ENCODE measurements at places on chromosomes 5 and 9.
A peak's percentile ranks its signal among the peaks of the same experiment; 100 is the strongest.

DNA sequence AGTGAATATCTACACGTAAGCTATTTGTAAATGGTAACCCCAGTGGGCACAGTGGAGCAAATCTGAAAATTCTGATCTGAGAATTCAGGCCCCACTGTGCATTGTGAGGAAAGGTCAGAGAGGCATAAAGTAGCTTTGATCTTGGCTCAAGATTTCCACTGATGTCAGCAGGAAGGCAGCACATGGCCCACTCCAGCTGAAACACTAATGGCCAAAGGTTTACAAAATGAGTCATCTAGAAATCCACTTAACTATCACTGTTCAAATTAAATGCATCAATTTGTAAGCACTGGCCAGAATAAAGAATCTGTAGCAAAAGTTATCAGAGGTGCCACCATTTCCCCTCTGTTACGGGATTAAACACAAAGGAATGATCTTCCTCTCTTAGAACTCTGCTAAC lies 191.6 kb downstream of the C9orf152 start:
- DNase-seq = no peak

GRCh38 chr5:169079697-169080096 lies 221.2 kb downstream of the SLIT3 start:
- no peak for DNase-seq

- DNase-seq = no peak
These were observed 300.5 kb upstream of the CTNND2 start for GRCh38 chr5:12204761-12205160.

GRCh38 chr9:133632806-133633680 lies 3.1 kb upstream of the DBH start:
- DNase-seq = no peak

GRCh38 chr5:61589946-61590345 lies 257.9 kb downstream of the ZSWIM6 start:
- no peak for DNase-seq

- no peak for DNase-seq
These were observed 13.0 kb downstream of the TNIP1 start for GRCh38 chr5:151067632-151068432.

GRCh38 chr9:93488244-93488643 lies 34.9 kb upstream of the FAM120AOS start:
- DNase-seq = no peak

- DNase-seq = no peak
These were observed 11.1 kb downstream of the CNTFR start for GRCh38 chr9:34578241-34579103.

GRCh38 chr5:179422213-179422855 lies 77.1 kb upstream of the ADAMTS2 start:
- no peak for DNase-seq

DNA sequence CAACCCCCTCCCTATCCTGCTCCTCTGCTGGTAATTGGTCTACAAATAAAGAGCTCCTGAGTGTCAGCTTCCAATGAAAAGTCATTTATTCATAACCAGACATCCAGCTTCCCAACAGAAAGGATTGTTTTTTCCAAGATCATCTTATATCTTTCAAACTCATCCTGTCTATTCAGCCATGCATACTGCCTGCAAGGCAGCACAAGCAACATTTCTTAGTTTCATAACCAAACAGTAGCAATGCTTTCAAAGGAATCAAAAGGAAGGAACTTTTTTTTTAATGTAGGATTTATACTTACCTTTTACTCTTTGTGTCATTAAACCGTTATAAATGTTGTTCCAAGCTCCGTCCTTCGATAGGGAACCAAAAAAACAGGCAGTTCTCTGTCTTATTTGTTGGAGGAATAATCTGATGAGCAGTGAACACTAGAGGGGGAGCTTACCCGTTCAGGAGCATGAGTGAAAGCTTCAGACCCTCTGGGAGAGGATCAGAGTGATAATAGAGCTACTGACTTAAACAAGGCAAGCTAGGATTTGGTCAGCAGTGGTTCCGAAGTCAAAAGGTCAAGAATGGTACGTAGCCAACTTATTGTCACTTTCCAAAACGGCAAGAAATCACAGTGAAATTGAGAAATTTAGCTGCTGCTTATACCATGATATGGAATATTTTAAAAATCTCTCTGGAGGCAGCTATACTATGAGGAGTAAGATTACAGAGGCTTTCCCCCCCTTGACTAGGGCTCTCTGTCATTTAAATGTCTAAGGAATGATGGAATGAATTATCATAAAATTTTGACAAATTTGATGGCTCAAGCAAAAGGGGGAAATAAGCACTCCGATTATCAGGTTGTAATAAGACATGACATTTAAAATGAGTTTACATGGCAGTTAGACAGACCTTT lies 892.9 kb downstream of the NR2F1-AS1 start:
- DNase-seq = peak; percentile 82

DNA sequence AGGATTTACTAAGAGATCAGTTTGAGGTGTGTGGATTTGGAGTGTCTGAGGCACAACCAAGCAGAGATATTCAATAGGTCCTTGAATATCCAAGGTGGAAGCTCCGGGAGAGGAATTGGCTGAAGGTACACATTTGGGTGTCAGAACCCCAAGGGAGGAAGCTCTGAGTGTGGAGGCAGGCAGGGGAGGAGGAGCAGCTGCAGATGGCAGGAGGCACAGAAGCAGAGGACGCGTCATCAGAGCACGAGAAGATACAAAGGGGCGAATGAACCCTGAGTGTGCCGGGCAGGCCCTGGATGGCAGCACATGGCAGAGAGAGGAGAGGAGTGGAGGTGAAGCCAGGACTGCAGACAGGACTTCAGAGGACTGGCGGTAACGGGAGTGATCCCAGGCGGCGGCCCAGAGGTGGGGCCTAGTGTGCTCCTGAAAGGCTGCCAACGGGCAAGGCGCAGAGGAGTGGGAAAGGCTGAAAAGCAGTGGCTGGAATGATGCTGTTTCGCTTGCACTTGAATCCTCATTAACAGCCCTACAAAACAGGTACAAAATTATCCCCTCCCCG lies 179.8 kb downstream of the FANCC start:
- no peak for DNase-seq

GRCh38 chr9:99569840-99570239 lies 251.8 kb upstream of the NR4A3 start:
- DNase-seq = no peak

DNA sequence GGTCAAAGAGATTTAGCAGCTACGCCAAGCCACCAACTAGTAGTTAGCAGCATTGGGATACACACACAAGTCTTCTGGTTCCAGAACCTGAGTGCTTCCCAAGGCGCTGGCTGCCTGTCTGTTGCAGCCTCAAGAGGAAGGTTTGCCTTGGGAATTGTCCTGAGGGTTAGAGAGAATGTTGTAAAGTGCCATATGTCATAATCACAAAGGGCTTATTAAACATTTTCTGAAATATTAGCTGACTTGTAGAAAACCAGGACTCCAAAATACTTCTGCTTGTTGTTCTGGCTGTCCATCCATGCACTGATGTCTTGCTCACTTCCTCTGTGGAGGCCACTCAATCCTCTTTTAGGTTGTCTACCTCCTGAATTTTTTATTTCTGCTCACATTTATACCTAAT lies 46.3 kb downstream of the SLC36A1 start:
- DNase-seq = no peak

DNA sequence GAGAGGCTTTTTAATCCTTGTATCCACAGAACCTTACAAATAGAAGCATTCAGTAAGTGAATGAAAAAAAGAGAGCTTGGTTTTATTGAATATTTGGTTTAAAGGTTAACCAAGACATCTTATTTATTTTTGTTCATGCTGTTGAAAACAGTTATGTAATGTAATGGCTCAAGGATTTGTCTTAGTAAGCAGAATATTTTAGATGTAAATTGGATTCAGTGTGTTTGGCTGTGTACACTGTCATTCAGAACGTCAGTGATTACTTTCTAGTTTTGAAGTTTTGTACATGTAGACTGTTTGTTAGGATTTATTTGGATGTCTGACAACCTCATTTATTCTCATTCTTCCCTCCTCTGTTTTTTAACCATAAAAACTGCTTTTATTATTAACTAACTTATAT lies 31.3 kb downstream of the KCNN2 start:
- DNase-seq = no peak

- DNase-seq = no peak
These were observed 22.3 kb downstream of the FBXW2 start for GRCh38 chr9:120770931-120771330.

DNA sequence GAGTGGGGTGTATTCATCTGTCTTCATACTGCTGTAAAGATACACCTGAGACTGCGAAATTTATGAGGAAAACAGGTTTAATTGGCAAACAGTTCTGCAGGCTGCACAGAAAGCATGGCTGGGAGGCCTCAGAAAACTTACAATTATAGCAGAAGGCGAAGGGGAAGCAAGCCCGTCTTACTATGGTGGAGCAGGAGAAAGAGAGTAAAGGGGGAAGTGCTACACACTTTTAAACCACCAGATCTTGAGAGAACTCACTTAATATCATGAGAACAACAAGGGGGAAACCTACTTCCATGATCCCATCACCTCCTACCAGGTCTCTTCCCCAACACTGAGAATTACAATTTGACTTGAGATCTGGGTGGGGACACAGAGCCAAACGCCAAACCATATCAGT lies 12.5 kb upstream of the NREP start:
- no peak for DNase-seq

- no peak for DNase-seq
These were observed 403.1 kb upstream of the ZNF608 start for GRCh38 chr5:125149527-125149926.

DNA sequence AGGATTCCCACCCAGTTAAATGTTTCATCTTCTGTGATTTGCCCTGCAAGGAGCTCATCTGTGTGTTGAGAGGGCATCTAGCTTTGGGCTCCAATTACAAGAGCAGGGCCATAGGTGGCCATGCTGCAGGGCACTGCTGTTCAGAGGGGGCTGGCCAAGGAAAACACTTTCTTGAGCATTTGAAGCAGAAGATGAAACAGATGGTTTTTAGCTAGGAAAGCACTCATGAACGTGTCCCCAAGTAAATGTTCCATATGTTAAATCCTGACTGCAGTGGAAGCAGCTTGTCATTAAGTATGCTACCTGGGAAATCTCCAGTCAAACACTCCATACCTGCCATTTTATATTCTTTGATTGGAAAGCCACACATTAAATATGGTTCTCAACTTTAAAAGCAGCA lies 176.6 kb downstream of the FBXL7 start:
- no peak for DNase-seq

DNA sequence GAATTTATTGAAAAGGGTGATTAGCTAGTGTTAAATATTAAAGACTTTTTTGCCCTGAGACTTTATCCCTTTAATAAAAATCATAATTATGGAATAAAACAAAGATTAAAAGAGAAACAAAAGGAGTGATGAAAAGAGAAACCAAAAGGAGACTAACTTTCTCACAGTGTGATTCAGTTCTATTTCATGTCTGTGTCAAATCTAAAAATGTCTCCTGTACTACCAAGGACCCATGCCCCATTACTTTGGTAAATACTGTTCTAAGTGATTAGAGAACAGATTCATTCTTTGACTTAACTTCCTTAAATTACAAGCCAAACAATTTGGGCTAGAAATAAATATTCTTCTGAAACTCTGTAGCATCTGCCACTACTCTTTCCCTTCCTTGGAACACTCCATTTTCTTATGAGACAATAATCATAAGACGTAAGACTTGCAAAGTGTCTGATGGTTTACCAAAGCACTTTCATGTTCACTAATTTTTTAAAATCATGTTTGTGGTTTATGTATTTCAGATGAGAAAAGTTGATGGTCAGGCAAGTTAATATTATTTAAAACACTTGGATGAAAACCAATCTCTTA lies 319.0 kb downstream of the EBF1 start:
- no peak for DNase-seq

DNA sequence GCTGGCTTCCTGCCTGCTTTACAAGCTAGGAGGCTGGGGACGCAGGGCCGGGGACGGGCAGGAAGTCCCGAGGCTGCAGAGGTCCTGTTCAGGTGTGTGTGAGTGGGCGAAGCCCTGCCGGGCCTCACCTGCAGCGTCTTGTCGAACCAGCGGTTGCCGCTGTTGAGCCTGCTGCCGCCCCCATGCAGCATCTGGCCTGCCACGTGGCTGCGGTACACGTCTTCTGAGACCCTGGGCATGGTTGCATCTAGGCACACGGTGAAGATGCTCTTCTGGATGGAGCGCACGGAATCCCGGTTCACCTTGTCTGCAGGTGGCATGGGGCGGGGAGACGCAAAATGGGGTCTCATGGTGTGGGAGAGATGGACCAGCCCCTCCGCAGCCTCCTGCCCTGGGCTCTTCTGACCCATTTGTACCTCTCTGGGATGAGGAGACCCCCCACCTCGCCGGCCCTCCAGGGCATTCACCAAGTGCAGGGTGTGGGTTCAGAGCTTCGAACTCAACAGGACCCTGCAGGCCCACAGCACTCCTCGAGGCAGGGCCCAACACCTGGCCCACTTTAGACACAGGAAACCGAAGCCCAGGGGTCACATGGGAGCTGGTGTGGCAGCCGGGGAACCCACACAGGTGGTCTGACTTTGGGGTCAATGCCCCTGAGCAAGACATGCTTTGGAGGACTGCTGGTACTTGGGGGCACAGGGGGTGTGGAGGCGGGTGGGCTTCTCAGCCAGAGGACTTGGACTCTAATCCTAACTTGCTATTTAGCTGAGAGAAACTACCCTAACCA lies 10.0 kb downstream of the CRAT start:
- no peak for DNase-seq

DNA sequence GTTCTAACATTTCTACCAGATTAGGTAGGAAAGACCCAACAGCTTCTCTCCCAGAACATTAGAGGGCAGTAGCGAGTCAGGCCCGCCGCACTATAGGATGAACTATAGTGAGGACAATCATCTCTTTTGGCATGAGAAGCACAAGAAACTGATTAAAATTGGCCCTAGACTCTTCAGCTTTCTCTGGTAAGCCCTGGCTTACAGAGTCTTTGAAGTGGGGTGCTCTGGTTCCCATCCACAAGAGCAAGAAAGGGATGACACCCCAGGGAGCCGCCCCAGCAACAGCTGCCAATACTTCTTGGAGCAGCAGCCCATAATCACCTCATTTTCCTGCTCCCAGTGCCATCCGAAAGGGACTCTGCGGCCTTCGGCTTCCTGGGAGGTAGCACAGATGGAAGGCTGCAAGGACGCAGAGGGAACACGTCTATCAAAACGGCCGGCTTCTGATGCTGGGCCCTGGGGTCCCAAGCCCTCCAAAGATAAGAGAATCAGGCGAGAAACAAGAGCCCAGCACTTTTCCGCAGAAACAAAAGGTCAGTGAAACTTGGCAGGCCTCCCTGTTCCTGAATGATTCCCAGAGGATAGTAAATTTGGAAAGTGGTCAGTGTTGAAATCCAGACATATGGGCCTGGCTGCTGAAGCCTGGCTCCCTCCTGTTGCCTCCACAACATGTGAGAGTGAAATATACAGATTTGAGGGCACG lies 69.3 kb downstream of the HSD17B3 start:
- DNase-seq = peak; percentile 19

- DNase-seq = no peak
These were observed 41.2 kb downstream of the NIM1K start for GRCh38 chr5:43232943-43233833.

GRCh38 chr5:14779975-14780374 lies 91.6 kb downstream of the ANKH start:
- DNase-seq = no peak

- DNase-seq = no peak
These were observed 242.8 kb upstream of the ANKRD55 start for GRCh38 chr5:56475689-56476486.

- no peak for DNase-seq
These were observed 4.7 kb downstream of the BRD3 start for GRCh38 chr9:134063088-134063570.

GRCh38 chr5:161676103-161676502 lies 9.4 kb upstream of the GABRA6 start:
- peak; percentile 10 for DNase-seq
